ENCODE measurements at places on chromosomes 3 and 15.
A peak's percentile ranks its signal among the peaks of the same experiment; 100 is the strongest.

- DNase-seq, result peak; percentile 37
Measured at GRCh38 chr15:78909791-78910228, 35.0 kb downstream of the CTSH start.

- no peak for DNase-seq
Measured at GRCh38 chr3:16090024-16090423, 84.5 kb upstream of the GALNT15 start.

DNA sequence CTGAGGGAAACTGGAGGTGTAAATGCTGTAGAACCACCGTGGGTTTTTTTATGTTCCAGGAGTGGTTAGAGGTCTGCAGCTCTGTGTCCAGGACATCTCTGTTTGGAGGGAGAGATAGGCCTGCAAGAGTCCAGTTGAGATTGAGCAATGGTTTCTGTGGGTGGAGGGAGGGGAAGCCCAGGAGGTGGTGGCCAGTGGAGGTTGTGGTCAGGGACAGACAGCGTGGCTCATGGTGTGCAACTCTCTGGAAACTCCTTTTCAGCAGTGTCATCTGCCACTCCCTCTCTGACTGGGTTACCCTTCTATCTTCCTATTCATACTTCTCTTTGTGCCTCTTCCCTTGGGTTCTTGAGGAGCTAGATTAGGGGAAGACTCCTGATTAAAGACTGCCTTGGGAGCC is 9.6 kb downstream of the XCR1 start:
- no peak for DNase-seq

GRCh38 chr3:188490416-188490815 is 336.5 kb downstream of the LPP start:
- no peak for DNase-seq

GRCh38 chr15:63276342-63277037 is 915 bp upstream of the APH1B start:
- DNase-seq, result no peak

DNA sequence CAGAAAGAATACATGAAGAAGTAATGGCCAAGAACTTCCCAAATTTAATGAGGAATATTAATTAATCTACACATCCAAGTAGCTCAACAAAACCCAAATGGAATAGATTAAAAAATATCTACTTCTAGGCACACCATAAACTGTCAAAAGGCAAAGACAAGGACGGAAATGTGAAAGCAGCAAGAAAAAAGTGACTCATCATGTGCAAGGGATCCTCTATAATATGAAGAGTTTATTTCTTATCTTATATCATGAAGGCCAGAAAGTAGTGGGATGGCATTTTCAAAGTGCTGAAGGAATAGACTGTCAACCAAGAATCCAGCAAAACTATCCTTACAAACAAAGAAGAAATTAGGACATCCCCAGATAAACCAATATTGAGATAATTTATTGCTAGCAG is 73.9 kb upstream of the PRICKLE2 start:
- DNase-seq, result no peak

GRCh38 chr3:74921676-74922075 is 307.2 kb upstream of the CNTN3 start:
- DNase-seq, result no peak

- peak; percentile 58 for DNase-seq
Measured at GRCh38 chr3:177781686-177782161, 584.4 kb upstream of the TBL1XR1 start.

- DNase-seq, result no peak
Measured at GRCh38 chr3:171350364-171350763, 109.8 kb downstream of the TNIK start.

DNA sequence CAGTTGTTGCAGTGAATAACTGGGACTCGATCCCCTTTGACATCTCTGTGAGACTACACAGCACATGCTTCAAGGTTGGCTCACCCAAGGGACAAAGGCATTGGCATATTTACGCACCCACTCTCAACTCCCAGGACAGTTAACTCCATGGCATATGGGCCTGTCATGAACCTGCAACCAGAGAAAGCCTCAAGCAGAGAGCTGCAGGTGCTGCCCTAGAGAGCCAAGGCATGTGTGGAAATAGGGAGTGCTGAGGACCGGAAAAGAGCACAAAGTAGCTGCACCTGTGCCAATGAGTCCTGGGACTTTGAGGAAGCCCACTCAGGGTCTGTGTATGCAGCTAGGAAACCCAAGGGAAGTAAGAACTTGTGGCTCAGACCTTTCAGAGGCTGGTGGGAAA is 32.9 kb upstream of the SLC24A5 start:
- no peak for DNase-seq

DNA sequence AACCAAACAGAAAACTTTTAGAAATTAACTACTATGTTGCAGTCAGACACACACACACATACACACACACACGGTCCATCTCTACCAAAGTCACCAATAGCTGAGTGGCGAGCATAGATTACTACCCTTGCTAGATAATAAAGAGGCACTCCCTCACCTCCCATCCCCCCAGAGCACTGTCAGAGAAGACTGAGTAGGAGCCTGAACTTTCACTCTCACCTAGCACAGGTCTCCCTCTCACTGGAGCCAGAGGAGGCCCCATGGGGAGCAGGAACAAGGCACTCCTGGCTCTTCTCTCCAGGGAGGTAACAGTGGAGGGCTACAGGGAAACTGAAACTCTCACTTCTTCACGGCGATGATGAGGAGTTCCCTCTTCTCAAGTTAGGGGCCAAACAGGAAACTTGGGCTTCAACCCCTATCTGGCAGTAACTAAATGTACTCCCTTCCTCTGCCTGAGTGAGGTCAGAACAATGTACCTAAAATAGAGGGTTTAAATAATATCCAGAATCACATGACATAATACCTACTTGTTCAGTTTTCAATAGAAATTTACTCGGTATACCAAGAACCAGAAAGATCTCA is 975.3 kb upstream of the GBE1 start:
- DNase-seq, result no peak

GRCh38 chr3:102104033-102104432 is 254.7 kb downstream of the NFKBIZ start:
- DNase-seq, result no peak

DNA sequence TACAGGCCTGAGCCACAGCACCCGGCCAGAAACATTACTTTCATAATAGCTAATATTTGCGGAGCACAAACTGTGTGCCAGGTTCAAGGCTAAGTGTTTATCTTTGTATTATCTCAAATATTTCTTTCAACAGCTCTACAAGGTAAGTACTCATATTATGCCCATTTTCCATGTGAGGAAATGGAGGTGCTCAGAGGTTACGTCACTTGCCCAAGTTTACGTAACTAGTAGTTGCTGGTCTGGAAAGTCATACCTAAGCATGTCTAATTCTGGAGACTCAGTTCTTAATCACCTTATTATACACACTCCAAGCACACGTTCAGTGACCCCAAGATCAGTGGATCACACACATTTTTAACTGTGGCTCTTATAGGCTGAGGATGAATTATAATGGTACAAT is 177.5 kb downstream of the OXSM start:
- no peak for DNase-seq

DNA sequence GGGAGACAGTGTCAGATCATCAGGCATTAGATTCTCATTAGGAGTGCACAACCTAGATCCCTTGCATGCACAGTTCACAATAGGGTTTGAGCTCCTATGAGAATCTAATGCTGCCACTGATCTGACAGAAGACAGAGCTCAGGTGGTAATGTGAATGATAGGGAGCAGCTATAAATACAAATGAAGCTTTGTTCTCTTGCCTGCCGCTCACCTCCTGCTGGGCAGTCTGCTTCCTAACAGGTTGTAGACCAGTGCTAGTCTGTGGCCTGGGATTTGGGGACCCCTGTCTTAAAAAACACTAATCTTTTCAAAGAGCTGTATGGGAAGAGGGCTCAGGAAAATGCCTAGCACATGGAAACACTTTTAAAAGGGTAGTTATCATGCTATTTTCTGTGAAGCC is 50.9 kb upstream of the PARP14 start:
- no peak for DNase-seq

- DNase-seq, result no peak
Measured at GRCh38 chr3:27219127-27219845, 149.9 kb downstream of the NEK10 start.

- DNase-seq, result no peak
Measured at GRCh38 chr3:10344944-10345575, 24.1 kb upstream of the SEC13 start.

DNA sequence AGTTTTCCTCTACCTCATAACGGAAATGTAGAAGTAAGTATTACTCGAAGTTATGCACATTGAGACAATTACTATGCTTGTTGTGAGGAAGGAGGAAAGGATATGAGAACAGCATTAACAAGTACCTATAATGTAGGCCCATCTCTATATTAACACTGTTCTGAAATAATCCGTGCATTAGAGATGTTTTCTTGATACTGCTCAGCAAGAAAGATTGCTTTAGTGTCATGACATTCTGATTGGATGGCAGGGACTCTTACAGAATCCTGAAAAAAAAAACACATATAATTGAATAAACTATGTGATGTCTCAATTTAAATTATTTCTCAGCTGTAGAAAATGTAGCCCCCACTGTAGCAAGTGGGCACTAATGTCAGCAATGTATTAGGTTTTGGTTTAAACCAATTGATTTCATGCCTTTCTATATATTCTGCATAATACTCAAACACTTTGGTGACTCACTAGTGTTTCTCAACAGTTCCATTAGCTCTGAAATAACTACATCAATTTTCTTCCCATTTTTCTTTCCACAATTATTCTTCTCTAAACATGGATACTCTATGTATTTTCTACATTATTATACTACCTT is 598.3 kb upstream of the BCHE start:
- DNase-seq, result no peak

All from left hindlimb (tissue), 1 donor.